ENCODE measurements at places on chromosomes 12 and 14. TPM values are rescaled to one million over a fixed set of nuclear protein-coding genes. Genes with fewer than 3 reads are reported as not detected.

- no peak for ATAC-seq
Observed at GRCh38 chr12:89083491-89083890, 268.8 kb downstream of the DUSP6 start.

The CLEC1B gene
- not detected for total RNA-seq

GRCh38 chr14:55107766-55108554 is 21.1 kb upstream of the LGALS3 start:
- ATAC-seq, result peak; percentile 97

GRCh38 chr12:21939435-21939834 is 1.8 kb downstream of the ABCC9 start:
- no peak for ATAC-seq

DNA sequence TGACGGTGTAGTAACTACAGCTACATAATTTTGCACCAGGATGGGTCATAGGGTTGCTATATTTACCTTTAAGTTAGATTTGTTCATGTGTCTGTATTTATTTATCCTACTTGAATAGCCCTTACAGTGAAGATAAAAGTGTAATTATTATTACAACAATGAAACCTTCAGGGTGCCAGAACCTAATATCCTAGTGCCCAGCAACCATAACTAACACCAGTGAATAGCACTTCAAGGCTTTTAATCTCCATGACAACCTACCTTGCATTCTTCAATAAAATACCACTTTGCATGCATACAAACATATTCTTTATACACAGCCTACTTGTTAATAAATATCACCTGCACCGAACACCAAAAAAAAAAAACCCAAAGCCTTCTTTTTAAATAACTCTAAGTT is 58.7 kb upstream of the G2E3 start:
- ATAC-seq, result no peak

The PARP11 gene
- total RNA-seq, result 3.4 TPM

DNA sequence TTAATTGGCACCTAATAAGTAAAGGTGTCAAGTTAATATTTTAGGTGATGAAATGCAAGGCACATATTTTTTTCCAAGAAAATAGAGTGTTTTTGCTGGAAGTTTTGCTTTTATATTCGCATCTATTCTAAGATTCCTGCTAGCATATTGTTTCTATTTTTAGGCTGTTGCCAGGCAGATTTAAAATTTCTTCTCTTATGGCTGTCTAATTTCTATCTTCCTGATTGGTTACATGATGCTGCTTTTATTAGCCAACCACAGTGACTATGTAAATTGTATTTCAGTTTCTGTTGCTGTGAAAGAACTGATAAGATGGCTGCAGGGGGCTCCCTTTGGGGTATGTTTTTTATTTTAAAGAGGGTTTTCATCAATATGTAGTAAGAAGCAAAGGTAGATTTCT is 42.7 kb downstream of the ATF7IP start:
- ATAC-seq, result peak; percentile 48

DNA sequence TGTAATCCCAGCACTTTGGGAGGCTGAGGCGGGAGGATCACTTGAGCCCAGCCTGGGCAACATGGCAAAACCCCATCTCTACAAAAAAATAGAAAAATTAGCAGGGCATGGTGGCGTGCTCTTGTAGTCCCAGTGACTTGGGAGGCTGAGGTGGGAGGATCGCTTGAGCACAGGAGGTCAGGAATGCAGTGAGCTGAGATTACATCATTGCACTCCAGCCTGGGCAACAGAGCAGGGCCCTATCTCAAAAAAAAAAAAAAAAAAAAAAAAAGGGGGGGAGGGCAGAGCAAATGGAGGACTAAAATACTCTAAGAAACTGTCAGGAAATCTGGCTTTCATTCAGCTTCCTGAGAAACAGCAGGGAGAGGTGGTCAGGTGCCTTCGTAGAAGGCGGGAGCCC is 31.7 kb upstream of the TSPAN9 start:
- ATAC-seq, result no peak

DNA sequence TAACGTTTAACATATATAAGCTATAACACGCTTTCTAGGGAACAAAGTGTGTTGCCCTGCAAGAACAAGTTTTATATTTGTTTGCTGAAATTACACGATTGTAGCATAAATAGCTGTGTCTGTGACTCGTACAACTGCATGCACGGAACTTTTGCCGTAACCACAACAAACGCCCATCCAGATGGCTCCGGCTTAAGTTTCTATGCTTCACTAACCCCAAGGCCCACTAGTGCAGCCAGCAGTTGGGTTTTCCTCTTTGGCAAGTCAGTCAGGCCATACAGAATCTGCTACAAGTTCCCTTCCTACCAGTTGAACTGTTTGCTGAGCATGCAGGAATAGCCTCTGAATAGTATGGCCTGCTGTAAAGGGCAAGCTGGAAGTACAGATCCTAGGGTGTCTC is 12.1 kb downstream of the CSRP2 start:
- ATAC-seq, result no peak

The ADCK1 gene
- 6.5 TPM for total RNA-seq

- ATAC-seq, result peak; percentile 99
Observed at GRCh38 chr14:23160924-23161522, 22.4 kb downstream of the SLC7A8 start.

The NDRG2 gene
- total RNA-seq, result 9.2 TPM

- no peak for ATAC-seq
Observed at GRCh38 chr12:22700106-22700505, 75.1 kb downstream of the ETNK1 start.

The CIROP gene
- 0.41 TPM for total RNA-seq

The OR4E2 gene
- not detected for total RNA-seq

GRCh38 chr12:97313471-97314190 is 149.0 kb upstream of the RMST start:
- no peak for ATAC-seq

DNA sequence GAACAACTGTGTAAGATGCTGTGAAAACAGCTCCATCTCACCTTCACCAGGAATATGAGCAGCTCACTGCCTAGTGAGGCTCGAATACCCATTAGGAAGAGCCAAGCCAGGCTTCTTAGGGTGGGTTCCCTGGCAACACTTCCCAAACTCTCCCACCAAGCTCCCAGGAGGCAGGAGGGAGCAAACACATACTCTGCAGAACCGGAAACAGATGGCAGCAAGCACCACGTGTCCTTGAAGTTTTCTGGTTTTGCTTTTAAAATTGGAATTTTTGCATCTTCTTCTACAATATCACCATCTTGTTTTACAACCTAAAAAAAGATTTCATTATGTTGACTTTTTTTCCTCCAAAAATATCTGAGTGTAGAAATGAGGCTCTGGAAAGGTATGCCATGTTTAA is 186.7 kb downstream of the ZFP36L1 start:
- ATAC-seq, result no peak
